Forelimb muscle (tissue), 1 donor: ENCODE measurements at places on chromosomes 6 and 20.

DNA sequence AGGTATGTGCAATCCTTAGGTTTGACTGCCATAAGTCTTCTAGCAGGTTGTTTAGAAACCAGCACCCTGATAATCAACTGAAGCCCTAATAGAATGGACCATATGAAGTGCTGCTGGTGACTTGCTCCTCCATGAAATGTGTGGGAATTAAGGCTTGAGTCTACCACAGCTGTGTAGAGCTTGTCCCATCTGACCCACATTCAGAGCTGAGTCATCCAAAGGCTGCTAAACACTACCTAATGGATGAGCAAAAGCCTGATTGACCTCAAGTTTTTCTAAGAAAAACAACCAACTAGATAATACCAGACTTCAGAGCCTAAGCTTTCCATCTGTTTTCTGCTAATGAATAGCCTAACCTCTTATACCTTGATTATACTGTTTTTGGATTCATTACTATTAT lies 120.3 kb upstream of the MOCS1 start:
- no peak for DNase-seq

- DNase-seq, result no peak
Measured at GRCh38 chr20:24773751-24774201, 175.3 kb upstream of the CST7 start.

DNA sequence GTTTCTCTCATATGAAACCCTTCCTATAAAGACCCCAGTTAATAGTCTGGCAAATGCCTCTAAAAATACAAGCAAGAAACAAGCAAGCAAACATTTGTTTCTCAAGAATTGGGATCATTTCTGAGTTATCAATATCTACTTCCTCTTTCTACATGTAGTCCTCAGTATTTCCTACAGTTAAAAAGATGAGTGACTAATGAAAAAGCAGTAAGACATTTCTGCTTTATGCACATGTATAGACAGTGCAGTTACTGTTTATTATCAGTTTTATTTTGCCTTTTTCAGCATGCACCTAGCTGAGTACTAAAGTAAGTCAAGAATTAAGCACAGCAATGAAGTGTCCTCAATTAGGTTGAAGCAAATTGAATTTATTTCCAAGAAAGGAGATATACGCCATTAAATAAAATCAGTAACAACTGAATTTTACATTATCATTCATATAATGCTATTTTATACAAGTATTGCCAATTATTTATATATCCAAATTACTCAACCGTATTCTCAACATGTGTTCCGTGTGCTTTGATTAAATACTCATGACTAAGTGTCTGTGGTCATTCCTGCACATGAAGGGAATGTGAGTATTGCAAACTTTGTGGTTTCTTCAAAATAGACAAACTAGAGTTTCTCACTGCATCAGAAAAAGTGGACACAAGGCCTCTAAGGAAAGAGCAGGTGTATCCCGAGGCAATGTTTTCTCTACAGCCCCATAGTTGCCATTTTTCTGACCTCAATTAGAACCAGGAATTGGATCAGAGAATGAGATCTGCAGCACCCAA lies 159.3 kb upstream of the MARCKS start:
- DNase-seq, result no peak

- no peak for DNase-seq
Measured at GRCh38 chr6:62805431-62805830, 405.8 kb upstream of the FKBP1C start.

DNA sequence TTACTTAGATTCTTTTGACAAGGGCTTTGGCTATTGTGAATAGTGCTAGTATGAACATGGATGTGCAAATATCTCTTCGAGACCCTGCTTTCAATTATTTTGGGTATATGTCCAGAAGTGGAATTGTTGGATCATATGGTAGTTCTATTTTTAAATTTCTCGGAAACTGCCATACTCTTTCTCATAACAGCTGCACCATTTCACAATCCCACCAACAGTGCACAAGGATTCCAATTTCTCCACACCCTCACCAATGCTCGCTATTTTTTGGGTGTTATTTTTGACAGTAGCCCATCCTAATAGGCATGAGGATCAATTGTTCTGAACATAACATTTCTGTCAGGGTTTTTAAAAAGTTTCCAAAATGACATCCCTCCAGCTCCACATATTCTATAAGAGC lies 69.2 kb upstream of the ESR1 start:
- DNase-seq, result no peak

DNA sequence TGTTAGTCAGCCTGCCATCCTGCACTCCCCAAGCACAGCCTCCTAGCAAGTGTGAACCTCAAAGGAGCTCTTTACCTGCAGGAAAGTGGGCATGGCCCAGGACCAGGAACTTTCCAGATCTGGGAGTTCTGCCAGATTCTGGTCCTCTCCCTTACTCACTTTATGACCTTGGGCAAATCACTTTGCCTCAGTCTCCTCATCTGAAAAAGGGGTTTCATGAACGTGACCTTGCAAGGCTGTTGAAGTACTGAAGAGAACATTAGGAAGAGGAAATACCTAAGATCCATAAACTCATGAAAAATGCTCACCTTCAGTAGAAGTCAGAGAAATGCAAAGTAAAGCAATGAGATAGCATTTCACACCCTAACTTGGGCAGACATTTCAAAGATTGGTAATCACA lies 26.8 kb upstream of the DSN1 start:
- no peak for DNase-seq

GRCh38 chr6:21383450-21384085 lies 210.0 kb upstream of the SOX4 start:
- DNase-seq, result no peak

DNA sequence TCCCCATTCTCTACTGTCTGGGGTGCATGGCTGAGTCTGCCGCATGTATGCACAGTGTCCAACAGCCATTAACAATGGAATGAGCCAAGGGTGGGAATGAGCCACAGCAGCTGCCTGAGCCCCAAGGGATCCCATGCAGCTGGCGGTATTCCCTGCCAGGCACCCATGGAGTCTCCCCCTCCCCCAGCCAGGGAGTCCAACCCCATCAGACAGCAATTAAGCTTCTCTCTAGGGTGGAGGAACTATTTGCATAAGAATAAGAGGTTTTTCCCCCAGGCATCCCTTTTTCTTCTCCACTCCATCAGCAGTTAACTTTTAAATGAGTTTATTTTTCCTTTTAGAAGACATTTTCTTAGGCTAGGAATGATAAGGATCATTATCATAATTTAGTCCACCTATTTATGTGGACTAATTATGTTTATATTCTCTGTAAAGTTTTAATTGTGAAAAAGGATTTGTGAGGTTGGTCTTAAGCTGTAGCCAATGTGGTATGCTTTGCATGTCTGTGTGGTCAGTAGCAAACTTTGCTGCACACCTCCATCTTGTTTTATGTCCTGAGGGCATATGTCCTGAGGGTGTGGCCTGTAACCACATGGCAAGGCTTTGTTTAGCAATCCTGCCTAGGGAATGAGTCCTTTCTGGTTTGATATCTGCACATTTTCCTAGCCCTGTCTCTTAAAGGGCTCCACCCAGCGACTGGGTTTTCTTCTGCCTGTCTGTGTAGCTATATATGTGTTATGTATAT lies 158.9 kb upstream of the OLIG3 start:
- no peak for DNase-seq

- no peak for DNase-seq
Measured at GRCh38 chr20:57851796-57852195, 142.0 kb upstream of the PMEPA1 start.
